ENCODE measurements at places on chromosomes 11 and 22.

DNA sequence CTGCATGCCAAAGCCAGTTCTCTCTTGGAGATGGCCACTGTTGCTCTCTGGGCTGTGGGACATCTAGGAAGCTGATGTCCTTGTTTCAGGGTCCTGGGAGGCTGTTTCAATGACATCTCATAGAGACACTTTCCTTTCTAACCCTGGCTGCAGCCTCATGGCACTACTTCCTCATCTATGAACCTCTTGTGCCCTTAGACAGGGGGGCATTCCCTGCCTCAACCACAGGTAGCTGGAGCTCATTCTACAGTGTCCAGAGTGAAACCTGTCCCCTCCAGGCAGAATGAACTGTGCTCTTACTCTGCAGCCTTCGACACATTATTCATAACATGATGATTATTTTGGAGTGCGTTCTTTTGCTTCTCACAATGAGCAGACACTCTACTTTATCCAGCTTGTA is 309.2 kb downstream of the ST3GAL4 start:
- no peak for DNase-seq

DNA sequence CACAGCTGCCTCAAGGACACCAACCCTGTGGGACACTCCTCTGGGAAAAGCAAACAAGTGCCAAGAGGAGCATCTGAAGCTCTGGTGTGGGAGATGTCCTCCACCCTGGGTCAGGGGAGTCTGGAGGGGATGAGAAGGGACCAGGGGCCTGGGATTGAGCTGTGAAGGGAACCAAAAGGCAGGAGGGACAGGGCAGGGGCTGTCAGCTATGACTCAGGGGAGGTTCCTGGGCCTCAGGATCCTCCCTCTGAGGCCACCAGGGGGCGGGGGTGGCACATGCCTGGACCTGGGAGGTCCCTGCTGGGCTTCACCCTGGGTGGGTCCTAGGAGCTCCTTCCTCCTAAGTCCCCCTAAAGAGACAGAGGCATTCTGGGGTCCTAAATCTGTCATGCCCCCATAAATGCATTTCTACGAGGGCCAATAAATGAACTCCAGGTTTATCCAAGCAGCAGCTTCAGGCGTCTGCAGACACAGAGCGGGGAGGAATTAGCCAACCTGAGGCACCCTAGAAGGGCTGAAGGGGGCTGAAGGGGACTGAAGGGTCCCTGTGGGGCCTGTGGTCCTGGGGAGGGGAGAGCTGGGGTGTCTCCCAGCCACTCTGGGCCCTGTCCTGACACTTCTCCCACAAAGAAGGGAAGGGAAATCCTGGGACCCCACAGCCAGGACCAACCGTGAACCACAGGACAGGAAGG is 31.9 kb upstream of the IGLL5 start:
- no peak for DNase-seq

- DNase-seq, result no peak
These were observed 23.5 kb downstream of the LARGE1 start for GRCh38 chr22:33896575-33897447.

- DNase-seq, result no peak
These were observed 70.4 kb upstream of the ARHGAP20 start for GRCh38 chr11:110782616-110783015.

GRCh38 chr22:21938906-21939305 is 13.7 kb downstream of the PPM1F start:
- no peak for DNase-seq

DNA sequence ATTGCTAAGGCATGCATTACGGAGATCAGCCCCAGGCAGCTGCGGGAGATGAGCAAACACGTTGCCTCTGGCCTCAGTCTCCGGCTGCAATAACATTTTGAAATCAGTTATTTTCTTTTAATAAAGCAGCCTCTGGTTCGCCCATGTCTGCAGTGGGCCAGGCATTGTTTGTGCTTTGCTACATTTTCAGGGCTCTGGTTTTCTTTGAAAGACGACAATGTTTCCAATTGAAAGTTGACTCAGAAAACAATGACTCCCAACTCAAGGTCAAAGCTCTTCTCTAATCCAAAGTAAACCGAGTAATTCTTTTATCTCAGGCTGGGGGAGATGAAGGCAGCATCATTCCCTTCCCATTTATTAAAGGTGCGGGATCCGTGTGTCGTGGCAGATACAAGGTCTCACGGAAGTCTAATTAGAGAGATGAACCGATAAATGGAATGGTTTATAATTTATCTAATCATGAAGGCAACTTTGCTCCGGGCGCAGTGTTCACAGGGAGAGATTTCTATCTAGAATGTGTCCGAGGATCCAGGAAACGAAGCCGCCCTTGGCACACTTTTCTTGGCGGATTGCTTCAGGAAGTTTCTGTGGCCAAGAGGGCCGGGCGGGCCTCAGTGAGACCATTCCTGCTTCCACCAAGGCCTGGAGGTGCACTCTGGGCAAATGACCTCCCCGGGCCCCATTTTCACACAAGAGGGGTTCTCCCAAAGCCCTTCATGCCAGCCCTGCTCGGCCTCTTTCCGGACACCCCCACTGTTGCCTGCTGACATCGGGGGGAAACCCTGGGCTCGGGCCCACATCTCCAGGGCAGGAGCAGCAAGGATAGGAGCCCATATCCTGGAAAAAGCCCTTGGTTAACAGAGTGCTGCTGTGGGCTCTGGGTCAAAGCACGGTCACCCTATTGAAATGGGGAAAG is 811.4 kb downstream of the BRD1 start:
- DNase-seq, result no peak

DNA sequence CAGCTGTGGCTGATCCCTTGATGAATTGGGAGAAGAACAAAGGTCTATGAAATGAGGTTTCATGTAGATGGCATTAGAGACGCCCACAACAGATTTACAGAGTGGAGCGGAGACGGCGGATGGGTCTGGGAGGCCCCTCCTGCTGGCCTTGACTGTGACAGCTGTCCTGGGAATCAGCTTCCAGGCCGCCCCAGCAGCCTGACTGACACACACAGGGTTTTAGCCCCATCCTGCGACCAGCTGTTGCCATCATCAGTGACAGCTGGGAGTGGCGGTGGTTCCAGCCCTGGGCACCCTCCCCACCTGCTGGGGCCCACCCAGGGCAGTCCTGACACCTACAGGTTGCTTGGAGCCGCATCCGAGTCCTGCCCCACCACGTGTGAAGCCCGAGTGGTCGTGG is 64.0 kb upstream of the PPP6R3 start:
- DNase-seq, result no peak

DNA sequence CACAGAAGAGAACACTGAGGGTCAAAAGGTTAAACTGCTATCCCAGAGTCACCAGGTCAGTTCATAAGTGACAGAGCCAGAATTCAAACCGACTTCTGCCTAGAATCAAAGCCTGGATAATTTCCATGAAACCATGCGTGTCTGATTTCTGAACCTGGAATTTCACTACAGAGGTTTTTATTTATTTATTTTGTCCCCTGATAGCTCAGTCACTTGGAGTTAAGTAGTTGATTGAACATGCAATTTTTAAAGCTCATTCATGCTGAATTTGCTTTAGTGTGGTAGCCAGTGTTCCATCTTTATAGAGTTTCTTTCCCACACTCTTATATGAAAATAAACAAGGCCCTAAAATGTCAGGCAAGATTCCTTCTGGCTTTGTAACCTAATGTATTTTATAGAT is 93.2 kb downstream of the NAV2 start:
- DNase-seq, result no peak

- DNase-seq, result no peak
These were observed 3.3 kb downstream of the IL17REL start for GRCh38 chr22:50009251-50009650.

- no peak for DNase-seq
These were observed 46.1 kb downstream of the SMIM38 start for GRCh38 chr11:69201764-69202370.

- no peak for DNase-seq
These were observed 14.8 kb upstream of the H19 start for GRCh38 chr11:2012440-2012839.

- no peak for DNase-seq
These were observed 249.8 kb upstream of the UBASH3B start for GRCh38 chr11:122405547-122406341.

GRCh38 chr11:86046116-86046515 is 22.8 kb downstream of the PICALM start:
- DNase-seq, result no peak

GRCh38 chr11:124583781-124584180 is 14.0 kb downstream of the OR8A1 start:
- DNase-seq, result no peak

GRCh38 chr22:42062506-42063170 is 8.0 kb downstream of the NAGA start:
- no peak for DNase-seq

DNA sequence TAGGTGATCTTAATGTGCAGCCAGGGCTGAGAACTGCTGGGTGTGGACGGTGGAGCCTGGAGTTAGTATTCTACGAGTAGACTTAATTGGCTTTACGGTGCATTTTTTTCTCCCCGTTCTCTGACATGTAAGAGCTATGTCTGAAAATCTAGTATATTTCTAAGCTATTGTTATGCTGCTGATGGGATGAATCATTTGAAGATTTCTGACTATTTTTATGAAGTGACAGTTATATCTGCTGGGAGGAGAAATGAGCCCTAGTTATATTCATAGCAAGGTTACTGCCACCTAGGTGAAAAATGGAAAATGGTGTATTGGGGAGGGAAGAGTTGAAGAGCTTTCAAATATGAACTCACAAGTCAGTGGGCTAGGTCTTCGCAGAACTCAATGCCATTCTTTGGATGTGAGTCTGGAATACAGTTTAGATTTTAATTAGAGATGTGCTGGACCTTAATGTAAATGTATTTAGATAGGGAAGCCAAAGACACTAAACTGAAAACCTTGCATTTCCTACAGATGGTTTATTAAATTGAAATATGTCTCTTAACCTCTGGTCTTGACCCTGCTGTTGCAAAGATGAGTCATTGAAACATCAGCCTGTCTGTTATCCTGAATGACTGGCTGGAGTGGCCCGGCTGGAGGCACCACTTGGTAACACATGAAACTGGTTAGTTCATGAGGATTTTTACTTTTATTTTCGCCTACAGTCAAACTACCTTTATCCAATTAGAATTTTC is 293.7 kb downstream of the DDX10 start:
- DNase-seq, result no peak

DNA sequence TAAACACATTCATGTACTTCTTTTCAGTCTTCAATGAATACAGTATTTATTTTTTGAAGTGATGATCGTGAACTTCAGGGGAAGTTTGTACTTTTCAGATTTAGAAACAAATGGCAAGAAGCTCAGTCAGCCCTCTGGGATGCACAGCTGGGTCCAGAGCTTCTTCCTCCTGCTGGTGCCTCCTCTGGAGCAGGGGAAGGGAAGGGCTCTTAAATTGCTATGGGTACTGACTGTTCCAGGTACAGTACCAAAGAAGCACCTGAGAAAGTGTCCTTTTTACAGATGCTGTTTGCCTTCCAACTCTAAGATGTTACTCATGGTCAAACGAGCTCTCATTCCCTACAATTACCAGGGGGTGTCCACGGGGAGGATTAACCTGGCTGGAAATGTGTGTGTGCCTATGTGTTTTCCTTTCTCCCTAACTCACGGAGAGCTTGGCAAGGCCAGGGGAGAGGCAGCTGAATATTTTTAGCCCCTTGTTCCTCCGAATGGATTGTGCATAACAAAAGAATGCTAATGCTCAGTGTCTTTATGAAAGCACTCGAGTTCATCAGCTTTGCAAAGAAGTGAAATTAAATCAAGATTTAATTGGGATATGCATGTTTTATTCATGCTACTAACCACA is 313.7 kb upstream of the CADM1 start:
- no peak for DNase-seq

DNA sequence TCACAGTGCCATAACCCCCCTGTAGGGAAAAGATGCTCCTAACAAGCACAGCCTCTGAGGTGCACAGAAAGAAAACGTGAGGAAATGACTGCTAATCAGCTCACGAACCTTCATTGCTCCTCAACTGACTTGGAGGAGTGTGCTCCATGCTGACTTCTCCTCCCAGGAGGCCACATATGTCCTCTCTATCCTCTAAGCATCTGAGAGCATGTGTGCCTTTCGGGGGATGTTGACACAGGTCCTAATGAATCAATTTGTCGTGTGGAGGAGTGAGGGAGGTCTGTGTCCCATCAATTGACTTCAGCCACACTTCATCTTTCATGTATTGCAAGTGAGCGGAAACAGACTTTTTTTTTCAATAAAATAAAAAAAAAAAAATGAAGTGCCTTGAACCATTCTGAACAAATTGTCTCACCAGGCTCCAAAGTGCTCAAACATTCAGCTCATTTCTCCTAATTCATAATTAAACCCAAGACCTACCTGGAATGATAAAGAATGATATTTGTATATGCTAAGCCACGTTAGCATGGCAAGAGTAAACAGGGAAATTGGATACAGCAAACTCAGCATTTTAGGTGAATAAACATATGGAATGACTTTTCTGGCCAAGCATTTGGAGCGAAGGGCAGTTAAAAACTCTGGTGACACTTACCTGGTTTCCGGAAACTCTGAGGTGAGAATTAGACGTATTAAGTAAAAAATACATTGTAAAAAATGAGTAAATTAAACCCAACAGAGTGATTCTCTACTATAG is 317.6 kb upstream of the FAT3 start:
- DNase-seq, result no peak

DNA sequence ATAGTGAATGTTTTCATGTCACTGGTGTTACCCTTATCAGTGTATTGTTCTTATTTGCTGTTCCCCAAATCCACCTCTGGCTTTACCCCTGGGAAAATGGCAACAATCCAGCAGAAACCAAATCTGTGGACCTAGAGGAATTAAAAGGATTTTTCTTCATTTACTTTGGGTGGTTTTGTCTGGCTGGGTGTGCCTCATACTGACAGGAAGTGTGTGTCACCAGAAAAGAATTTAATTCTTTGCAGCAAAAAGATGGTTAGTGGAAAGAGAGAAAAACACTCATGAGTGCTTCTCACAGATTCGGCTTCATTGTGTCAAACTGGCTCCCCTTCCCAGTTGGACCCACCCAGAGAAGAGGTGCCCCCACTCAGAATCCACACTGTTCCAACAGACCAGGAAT is 38.9 kb downstream of the FZD4 start:
- no peak for DNase-seq

GRCh38 chr11:79097246-79097875 is 343.5 kb downstream of the TENM4 start:
- DNase-seq, result no peak

GRCh38 chr11:575313-575995 is 816 bp upstream of the PHRF1 start:
- DNase-seq, result no peak

- DNase-seq, result no peak
These were observed 107.2 kb downstream of the MAML2 start for GRCh38 chr11:96235751-96236150.

DNA sequence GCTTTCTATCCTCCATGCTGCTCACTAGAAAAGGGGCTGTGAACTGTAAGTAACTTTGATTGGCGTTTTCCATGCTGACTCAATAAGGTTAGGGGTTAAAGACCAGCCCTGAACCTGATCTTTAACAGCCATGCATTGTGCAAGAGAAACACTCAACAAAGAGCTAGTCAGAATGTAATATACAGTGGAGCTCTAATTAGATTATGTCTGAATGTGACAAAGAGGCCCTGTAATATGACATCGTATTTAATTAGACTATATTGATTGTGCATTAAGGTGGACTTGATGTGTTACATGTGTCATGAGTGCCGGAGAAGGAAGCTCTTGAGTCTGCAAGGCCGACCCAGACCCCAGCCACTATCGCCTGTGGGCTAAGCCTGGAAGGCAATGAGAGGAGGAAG is 70.5 kb downstream of the PKNOX2 start:
- DNase-seq, result no peak

GRCh38 chr22:43128116-43128515 is 15.1 kb downstream of the MCAT start:
- DNase-seq, result no peak
